ENCODE measurements at places on chromosomes 11 and 22.

- DNase-seq, result no peak
Observed at GRCh38 chr11:6545917-6546605, 49.0 kb downstream of the DNHD1 start.

- DNase-seq, result no peak
Observed at GRCh38 chr22:22235558-22235957, 9.0 kb upstream of the VPREB1 start.

DNA sequence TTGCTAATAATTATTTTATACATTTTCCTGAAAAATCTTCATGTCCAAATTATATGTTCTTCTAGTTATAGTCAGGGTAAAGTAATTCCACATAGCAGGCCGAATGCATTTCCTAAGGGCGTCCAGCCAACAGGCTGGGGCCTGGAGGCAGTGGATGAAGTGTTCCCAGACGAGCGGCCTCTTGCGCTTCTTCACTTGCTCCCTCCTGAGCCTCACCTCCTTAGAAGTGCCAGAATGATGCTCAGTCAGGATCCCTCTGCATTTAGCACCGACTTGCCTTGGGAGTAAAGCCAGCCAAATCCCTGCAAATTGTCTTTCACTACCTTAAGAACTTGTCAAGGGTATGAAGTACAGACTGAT, 1.5 kb downstream of the OLFML1 start:
- no peak for DNase-seq

DNA sequence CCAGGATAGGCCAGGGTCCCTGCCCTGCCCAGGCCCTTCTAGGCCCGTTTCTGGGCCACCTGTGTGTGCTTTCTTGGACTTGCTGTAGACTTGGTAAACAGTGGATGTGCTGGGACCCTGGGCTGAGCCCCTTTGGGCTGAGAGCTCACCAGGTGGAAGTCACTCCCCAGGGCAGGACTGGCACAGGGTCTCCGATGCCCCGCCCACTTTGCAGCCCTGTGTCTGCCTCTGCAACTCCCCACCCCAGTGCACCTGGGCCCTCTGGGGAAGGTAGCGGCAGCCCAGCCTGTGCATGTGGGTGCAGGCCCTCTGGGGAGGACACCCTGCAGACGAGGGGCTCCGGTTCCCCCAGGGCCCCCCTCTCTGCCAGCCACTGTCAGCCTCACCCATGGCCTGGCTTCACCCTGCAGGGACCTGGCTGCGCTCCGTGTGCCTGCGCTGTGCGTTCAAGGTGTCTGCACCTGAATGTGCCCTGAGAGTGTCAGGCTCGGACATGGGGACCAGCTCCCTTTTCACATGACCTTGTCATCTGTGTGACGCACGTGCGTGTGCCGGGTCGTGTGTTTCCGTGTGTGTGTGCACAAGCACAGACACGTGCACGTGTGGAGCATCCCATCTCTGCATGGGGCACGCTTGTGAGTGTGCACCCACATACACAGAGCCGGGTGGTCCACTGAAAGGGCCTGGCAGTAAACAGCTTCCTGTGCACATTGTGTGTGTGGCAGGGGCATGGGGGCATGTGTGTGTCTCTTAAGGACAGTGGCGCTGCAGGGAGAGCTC, 118.5 kb downstream of the KCNQ1OT1 start:
- no peak for DNase-seq

- DNase-seq, result no peak
Observed at GRCh38 chr11:77046060-77046501, 11.9 kb downstream of the B3GNT6 start.

DNA sequence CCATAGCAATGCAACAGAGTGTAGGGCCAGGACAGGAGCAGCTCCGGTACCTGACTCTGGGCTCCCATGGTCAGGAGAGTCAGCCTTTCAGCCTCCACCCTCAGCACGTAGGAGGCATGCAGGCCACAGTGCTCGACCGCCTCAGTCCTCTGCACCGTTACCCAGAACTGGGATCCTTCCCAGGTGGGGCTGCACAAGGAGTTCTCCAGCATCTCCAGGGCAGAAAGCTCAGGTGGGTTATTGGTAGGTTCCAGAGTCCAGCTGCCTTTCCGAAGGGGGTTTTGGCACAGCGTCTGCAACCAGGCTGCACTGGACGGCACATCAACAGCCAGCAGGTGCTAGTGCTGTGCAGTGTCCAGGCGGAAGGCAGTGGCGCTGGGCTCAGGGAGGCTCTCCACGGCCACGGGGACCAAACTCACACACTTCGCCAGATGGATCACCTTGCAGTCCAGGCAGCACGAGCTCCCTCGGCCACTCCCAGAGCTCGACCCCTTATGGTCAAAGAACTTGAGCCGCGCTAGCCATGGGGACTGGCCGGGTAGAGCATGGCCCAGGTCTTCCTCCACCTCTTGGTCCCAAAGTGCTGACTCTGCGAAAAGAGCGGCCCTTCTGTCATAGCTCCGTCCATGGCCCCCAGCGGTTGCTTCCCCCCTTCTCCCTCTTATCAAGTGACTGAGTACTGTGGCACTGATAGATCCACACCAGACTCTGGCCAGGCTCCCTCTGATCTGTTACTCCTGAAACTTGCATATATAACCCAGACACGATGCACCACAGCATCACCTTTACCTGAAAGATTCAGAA, 6.9 kb upstream of the PHOX2A start:
- no peak for DNase-seq

GRCh38 chr11:70173018-70173417, 30.1 kb upstream of the FADD start:
- DNase-seq, result no peak

DNA sequence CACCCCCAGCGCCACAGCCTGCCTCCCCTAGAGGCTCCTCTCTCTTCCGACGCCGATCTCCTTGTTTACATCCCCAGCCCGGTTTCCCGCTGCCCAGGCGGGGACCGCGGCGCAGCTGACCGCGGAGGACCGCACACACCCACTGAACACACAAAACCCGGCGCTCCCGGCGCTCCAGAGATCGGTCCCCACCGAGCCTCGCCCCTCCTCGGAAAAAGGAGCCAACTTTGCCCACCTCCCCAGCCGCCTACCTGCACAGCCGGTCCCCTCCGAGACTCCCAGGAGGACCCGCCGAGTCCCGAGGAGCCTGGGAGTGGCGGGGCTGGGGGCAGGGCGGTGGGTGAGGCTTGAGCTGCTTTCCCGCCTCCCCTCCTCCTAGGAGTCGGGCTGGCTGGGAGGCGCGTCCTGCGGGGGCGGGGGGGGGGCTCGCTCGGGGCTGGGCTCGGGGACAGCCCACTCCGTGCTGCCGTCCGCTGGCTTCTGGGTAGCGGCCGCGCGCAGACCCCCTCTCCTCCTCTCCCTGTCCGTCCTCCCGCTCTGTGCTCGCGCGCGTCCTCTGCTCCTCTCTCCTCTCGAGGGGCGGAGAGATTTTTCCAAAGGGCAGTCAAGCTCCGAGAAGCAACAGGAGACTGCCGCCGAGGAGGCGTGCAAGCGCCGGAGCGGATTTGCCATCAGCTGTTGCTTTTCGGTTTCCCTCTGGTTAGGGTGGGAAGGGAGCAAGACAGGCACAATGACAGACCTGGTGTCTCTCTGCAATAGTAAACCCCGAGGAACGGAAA, at the start of gene FXYD6:
Gene FXYD6, minus strand, starts transcription at position 318 of the 779 bp plus-strand sequence. CDS start 33,882 bp downstream, outside the sequence.
- DNase-seq, result peak; percentile 52

- no peak for DNase-seq
Observed at GRCh38 chr11:701741-702461, 4.1 kb upstream of the EPS8L2 start.

All from NCI-H1417 treated with DMSO at 0.1 percent for 48 hours (cell line).